SK-N-DZ (cell line): ENCODE measurements at places on chromosomes 12 and 14.

GRCh38 chr12:56999456-56999855 lies 6.9 kb downstream of the ZBTB39 start:
- no peak for DNase-seq

DNA sequence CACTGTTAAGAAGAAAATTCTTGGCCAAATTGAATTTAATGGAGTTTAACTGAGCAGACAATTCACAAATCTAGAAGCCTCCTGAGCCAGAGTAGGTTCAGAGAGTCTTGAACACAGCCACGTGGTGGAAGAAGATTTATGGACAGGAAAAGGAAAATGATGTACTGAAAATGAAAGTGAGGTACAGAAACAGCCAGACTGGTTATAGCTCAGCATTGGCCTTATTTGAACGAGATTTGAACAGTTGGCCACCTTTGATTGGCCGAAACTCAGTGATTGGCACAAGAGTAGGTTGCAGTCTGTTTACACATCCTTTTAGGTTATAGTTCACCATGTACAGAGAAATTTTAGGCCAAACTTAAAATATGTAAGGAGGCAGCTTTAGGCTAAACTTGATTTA lies 9.9 kb downstream of the OAS2 start:
- DNase-seq, result no peak

GRCh38 chr12:124829708-124830304 lies 33.9 kb downstream of the SCARB1 start:
- DNase-seq, result no peak

- no peak for DNase-seq
Measured at GRCh38 chr14:92906420-92906819, 16.5 kb upstream of the CHGA start.

GRCh38 chr12:1984759-1985158 lies 19.5 kb downstream of the DCP1B start:
- no peak for DNase-seq

GRCh38 chr14:54175298-54175942 lies 218.8 kb upstream of the BMP4 start:
- peak; percentile 69 for DNase-seq

DNA sequence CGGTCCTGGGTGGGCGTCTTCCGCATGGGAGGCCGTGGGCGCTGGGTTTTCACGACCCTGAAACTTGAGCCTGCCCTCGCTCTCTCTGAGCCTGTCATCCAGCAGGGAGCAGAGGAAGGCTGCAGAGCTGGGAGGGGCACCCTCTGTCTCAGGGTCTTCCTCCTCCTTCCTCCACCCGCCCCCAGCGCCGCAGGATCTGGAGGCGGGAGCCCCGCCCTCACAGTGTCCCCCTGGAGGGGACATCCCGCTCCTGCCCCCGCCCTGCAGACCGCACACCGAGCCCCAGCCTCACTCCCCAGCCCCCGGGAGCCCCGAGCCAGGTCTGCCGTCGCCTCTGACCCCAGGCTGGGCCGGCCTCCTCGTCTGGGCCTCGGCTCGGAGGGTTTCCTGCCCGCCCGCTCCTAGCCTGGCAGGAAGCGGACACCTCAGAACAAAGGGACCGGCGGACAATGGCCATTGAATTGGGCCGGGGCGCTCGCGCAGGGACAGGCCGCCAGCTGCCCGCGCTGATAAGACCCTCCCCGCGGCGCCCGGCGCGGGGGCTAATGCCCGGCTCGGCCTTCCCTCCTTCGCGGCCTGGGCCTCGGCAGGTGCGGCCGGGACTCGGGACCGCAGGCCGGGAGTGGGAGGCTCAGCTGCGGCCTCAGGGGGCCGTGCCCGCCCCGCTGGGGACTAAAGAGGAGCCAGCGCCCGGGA lies 15.3 kb upstream of the NUDT14 start:
- DNase-seq, result no peak

DNA sequence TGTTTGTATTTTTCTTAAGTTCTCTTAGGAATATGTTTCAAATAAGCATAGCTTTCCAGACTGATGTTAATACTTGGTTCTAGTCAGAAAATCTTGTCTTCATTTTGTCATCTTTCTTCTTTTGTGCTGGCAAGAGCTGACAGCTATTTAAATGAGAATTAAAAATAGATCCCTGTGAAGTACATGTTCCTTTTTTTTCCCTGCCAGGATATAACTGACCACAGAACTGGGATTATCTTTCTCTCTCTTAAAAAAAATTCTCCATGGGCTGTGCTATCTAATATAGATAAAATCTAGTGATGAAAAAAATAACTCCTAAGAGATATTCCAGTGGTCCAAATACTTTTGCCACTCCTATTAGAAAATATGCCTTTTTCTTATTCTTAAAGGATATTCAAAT lies 163.4 kb downstream of the AKAP6 start:
- no peak for DNase-seq

- no peak for DNase-seq
Measured at GRCh38 chr12:114703060-114703493, 19.1 kb upstream of the TBX3 start.

DNA sequence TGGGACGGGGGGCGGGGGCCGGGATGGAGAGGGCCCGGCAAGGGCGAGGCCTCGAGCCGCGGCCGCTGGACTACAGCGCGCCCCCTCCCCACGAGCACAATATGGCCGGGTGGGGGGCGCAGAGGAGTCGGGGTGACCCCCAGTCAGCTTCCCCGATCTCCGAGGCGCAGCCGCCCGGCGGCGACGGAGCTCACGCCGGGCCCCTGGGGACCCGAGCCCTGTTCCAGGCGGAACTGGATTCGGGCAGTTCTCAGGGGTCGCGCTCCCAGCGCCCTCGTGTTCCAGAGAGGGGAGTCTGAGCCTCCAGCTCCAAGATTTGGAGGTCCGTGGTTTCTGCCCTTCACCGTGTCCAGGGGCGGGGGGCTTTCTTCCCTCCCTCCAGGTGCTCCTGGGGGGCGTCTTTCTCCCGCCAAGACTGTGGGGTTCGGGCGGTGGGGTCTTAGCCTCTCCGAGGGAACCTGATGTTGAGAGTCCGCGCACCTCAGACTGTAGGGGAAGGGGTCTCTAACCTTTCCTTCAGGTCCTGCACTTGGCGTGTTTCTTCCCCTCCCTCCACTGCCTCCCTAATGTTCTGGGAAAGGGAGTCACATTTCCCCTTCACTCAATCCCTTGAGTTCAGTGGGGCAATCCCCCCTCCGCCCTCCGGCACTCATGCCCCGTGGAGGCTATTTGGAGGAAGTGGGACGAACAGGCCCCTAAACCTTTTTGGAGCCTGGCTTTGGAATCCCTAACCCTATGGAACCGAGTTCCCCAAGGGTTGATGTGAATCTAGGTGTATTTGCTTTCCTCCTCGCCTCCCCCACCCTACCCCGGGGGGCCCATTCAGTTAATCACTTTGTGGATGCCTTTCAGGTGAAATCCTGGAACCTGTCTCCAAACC lies 584 bp downstream of the ACVR1B start:
- DNase-seq, result peak; percentile 40

GRCh38 chr14:85915711-85916110 lies 385.8 kb downstream of the FLRT2 start:
- no peak for DNase-seq

DNA sequence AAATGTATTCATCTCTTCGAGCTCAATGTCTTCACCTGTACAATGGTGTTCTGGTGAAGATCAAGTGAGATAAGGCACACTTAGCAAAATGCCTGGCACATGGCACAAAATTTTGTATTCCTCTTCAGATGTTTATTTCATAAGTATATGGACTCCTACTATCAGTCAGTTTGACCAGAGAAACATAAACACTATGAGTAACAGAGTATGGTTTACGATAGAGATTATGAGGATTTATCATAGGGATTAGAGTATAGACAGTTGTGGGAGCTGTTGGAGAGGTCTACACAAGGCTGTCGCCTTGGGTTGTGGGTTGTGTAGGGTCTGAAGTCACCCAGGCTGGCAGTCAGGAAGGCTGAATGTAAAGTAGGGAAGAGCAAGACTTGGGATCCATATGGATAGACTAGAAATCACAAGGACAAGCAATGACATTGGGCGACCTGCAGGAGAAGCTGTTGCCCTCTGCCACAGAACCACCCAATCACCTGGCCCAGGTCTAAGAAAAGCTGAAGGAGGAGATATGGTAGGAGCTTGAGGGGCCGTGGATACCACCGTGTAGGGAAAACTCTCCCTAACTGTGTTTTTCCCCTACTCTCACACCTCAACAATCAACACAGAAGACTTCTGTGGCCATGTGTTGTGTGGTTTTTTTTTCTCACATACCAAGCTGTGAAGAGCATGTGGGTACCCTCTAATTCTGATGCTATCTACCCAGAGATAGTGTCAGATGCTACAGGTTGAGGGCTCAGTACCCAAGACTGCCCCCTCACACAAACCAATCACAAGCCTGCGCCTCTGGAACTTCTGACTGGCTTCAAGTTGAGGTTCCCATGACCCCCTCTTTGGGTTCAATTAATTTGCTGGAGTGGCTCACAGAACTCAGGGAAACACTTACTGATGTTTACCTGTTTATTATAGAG lies 27.2 kb upstream of the RESF1 start:
- DNase-seq, result no peak
